ENCODE measurements at places on chromosomes 6 and 20. TPM values are rescaled to one million over a fixed set of nuclear protein-coding genes. Genes with fewer than 3 reads are reported as not detected.

The MPIG6B gene
- polyA plus RNA-seq, result 4.2 TPM

The GPR63 gene
- not detected for polyA plus RNA-seq

The TMEM217 gene
- 0.32 TPM for polyA plus RNA-seq

The COL19A1 gene
- polyA plus RNA-seq, result 14.1 TPM

The RPS6KA2 gene
- 5.0 TPM for polyA plus RNA-seq

The CYP39A1 gene
- polyA plus RNA-seq, result not detected

The LINC00237 gene
- polyA plus RNA-seq, result not detected

GRCh38 chr20:38692436-38693411 lies 31.6 kb upstream of the SLC32A1 start:
- peak; percentile 21 for DNase-seq

DNA sequence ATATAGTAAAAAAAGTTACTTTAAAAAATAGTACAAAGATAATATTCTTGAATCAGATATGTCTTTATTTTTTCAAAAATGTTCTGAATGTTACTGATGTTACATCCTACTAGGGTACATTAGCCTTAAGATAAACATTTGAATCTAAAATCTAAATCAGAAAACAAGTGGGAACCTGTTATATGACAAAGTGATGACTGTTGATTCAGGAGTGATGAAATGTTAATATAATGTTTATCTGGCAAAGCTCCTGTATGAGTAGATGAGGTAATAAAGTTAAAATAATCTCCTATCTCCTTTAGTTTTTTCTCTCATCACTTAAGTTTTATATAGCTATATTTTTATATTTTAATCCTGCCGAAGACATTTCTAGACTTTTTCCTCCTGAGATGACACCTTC lies 4.2 kb downstream of the DOP1A start:
- no peak for DNase-seq

DNA sequence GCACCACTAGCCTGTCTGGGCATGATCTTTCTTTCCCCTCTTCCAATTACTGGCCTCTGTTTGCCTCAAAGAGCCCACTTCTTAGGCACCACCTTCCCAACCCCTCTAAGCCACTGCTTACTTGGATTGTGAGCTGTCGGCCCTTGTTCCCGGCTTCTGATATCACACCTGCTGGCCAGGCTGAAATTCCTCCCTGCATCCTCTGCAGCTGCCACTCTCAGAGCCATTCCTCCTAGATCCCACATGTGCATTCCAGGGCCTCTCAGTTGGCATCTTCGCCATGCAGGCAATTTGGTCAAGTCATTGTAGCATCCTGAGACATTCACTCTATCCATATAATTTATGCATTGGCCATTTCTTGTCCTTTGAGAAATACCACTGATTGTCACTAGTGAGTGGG lies 135.9 kb downstream of the OLIG3 start:
- DNase-seq, result no peak

GRCh38 chr6:96947055-96947454 lies 22.5 kb downstream of the KLHL32 start:
- DNase-seq, result no peak

- peak; percentile 22 for DNase-seq
Observed at GRCh38 chr6:157762636-157763035, 60.4 kb upstream of the SNX9 start.

- DNase-seq, result peak; percentile 7
Observed at GRCh38 chr6:142671791-142672190, 273.2 kb downstream of the HIVEP2 start.

- no peak for DNase-seq
Observed at GRCh38 chr6:56802584-56802983, 152.3 kb upstream of the BEND6 start.

- no peak for DNase-seq
Observed at GRCh38 chr6:167974640-167975344, 22.7 kb upstream of the KIF25 start.

GRCh38 chr6:143596866-143597265 lies 80.9 kb upstream of the PHACTR2 start:
- DNase-seq, result no peak

DNA sequence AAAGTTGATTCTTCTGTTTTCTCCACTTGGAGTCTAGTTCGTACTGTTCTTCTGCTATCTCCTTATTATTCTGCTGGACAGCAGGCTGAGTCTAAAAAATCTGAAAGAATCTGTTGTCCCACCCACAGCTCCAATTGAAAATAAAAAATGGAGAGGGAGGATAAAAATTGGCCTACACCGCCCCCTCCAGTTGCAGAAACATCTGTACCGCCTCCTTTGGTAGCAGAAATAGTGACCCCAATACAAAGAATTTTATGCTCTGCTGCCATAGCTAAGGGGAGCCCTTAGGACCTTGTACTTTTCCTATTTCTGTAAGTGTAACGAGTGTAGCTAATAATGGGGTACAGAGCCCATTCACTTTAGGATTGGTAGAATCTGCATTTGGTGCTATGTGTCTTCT lies 4.9 kb upstream of the FKBP1A start:
- DNase-seq, result no peak

DNA sequence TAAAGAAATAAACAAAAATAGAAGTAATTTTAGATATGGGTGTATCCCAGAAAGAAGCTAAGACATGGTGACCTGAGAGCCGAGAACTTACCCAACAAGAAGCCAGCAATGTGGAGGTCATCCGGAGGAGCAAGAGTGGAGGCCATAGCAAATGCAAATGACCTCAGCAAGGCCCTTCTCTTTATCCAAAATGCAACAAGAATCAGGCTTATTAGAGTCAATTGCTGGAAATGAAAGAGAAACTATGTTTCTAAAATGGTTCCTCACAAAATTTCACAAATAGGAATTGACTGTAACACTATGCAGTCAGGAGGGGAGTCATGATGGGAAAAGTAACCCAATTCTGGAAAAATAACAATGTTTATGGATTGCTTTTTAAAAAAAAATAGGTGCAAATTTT lies 90.4 kb downstream of the TNFAIP3 start:
- no peak for DNase-seq

GRCh38 chr6:151822252-151823111 lies 15.0 kb downstream of the ESR1 start:
- DNase-seq, result peak; percentile 14

DNA sequence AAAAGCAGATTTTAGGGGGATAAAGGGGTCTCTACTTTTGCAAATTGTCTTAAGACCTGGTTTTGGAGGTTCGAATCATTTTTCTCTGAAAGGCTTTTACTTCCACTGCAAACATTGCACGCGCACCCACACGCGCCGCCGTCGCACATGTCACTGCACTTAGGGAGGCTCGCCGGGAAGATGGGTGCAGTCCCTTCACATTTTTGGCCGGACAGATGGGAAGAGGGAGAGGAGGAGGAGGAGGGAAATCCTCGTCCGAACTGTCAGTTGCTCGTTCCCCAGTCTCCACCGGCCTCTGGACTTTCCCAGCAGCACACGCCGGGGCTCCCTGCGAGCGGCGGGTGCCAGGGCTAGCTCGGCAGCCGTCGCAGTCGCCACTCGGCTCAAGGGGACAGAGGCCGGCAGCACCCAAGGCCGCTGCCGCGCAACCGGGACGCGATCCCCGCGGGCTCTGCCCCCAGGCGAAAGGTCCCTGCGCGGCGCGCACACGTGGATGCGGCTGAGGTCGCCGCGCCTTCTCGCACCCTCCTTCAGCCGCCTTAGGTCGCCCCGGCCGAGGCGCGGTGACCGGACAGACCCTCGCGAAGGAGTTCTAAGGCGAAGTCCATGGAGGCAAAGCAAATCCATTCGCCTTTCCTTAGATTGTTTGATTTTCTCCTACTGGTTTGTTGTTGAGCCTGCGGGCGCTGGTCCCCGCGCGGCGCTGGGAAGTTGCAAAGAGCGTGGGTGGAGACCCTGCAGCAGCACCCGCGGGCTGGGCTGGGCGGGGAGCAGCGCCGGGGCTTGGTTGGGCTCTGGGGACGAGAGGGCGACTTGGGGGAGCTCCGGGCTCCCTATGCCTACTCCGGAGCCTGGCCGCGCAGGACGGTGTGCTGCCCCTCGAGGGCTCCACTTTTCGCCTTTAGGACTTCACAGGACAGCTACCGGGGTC lies 1.2 kb downstream of the MYB start:
- peak; percentile 32 for DNase-seq

DNA sequence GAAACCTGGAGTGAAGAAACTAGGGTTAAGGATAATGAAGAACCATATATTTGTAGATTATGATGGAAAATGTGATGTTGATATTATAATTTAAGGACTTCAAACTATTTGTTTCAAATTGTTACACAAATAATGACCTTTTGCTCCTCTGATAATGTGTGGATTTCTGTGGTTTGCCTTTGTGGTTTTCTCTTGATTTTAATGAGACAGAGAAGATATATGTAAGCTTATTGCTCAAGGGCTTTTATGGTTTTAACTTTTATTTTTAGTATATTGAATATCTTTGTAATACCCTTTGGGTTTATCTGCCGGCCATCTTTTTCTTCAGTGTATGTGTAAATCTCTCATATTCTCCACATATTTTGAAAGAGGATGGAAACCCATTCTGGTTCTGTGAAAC lies 362.3 kb downstream of the RIMS1 start:
- DNase-seq, result no peak

GRCh38 chr6:52213127-52213526 lies 27.0 kb downstream of the IL17A start:
- no peak for DNase-seq

GRCh38 chr6:67952121-67952520 lies 683.0 kb upstream of the ADGRB3 start:
- no peak for DNase-seq

GRCh38 chr6:157570104-157570503 lies 189.1 kb downstream of the ZDHHC14 start:
- DNase-seq, result no peak

- DNase-seq, result no peak
Observed at GRCh38 chr20:36744764-36745191, 1.1 kb downstream of the NDRG3 start.

GRCh38 chr6:25710287-25710686 lies 44.3 kb upstream of the SLC17A4 start:
- no peak for DNase-seq

- peak; percentile 48 for DNase-seq
Observed at GRCh38 chr6:132300323-132300949, 100.8 kb downstream of the MOXD1 start.

DNA sequence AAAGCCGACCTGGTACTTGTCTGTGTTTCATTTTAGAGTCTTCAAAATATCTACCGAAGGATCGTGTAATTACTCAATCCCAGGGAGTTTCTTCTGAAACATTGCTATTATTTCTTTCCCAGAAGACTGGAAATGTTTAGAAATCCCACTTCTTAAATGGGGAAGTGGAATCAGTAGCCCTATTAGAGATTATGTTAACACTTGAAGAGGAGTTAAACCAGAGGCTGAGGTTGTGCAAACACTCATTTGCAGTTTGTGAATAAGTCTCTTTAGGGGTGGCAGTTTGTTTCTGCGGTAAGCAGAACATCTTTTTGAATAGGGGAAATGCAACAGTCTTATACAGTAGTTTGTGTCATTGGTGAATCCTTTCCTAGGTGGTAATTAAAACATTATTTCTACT lies 21.3 kb downstream of the DSP start:
- no peak for DNase-seq

DNA sequence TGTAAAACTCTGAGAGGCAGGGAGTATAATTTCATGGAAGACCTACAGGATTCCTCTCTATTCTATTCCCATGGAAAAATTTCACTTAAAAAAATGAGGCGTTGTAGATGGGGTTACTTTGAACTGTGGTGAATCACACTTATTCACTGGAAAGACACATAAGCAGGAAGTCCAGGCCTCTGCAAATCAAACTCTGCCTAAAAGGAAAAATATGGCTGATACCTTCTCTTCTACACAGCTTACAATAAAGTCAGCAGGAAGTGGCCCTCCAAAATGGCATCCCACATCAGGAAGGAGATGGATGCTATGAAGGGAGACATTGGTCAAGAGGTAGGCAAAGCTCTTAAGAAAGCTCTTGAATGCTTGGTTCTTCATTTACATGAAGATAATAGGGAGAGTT lies 115.9 kb downstream of the FYN start:
- no peak for DNase-seq

DNA sequence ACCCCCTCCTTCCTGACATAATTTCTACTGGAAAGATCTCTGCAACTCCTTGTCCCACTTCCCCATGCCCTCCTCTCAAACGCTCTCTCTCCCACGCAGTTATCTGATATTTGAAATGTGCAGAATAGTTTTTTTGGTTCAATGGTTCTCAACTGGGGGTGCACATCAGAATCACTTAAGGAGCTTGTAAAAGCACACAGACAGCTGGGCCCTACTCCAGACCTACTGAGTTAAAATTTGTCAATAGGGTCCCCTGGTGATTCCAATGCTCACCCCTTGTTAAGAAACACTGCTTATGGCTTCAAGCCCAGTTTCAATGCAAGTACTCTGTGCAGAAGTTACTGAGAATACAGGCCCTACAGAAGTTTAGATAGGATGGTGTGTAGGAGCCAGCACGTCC lies 45.2 kb upstream of the KCNK16 start:
- no peak for DNase-seq

DNA sequence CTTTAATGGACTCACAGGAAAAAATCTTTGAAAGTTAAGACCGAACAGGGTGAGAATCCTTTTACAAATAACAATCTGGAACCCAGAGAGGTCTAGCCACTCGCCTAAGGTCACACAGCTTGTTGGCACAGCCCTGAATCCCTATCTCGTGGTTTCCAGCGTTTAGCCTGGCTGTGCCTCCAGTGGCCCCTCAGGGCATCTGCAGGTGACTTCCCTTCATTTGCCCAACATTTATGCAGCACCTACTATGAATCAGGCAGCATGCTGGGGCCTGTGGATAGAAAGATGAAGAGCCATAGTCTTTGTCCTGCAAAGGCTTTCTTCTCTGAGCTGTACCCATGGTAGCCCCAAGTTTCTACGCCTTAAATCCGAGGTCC lies 2.6 kb upstream of the NR2E1 start:
- DNase-seq, result no peak

Measured in naive B cell (primary cell).